CD4-positive, CD25-positive, alpha-beta regulatory T cell (primary cell): ENCODE measurements at places on chromosomes 13 and 19. TPM values are rescaled to one million over a fixed set of nuclear protein-coding genes. Genes with fewer than 3 reads are reported as not detected.
A peak's percentile ranks its signal among the peaks of the same experiment; 100 is the strongest.

ACER1 gene
- 0.57 TPM for polyA plus RNA-seq

AZU1 gene
- polyA plus RNA-seq, result not detected

DKKL1 gene
- polyA plus RNA-seq, result not detected

EFNA2 gene
- polyA plus RNA-seq, result not detected

DNA sequence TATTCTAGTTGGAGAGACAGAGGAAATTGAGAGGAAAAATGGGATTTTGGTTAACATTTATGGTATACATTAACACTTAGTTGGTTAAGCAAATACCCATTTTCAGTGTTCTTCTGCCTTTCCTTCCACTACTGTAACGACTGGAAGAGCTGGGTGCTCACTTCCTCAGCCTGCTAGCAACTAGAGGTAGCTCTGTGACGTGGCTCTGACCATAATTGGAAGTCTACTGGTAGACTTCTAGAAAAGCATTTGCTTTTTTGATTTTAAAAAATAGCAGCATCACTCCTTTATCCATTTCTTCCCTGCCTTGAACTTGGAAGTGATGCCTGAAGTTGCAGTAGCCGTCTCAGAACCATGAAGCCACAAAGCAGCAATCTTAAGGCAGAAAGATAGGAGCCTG lies 15.9 kb downstream of the NHLRC3 start:
- H3K36me3 ChIP-seq, result peaks cover 4% of the 10 kb centered on the region
- H3K4me3 ChIP-seq, result no peak overlapping the region
- DNase-seq, result no peak
- no peaks in the 10 kb centered on the region for H3K27me3 ChIP-seq
- H3K4me1 ChIP-seq, result no peaks in the 10 kb centered on the region
- H3K27ac ChIP-seq, result no peak overlapping the region

GRCh38 chr13:112330479-112331381 lies 45.4 kb upstream of the SPACA7 start:
- H3K36me3 ChIP-seq, result no peaks in the 10 kb centered on the region
- H3K4me1 ChIP-seq, result no peaks in the 10 kb centered on the region
- H3K27ac ChIP-seq, result no peak overlapping the region
- no peak overlapping the region for H3K4me3 ChIP-seq
- H3K27me3 ChIP-seq, result peaks cover 6% of the 10 kb centered on the region
- no peak for DNase-seq

DNA sequence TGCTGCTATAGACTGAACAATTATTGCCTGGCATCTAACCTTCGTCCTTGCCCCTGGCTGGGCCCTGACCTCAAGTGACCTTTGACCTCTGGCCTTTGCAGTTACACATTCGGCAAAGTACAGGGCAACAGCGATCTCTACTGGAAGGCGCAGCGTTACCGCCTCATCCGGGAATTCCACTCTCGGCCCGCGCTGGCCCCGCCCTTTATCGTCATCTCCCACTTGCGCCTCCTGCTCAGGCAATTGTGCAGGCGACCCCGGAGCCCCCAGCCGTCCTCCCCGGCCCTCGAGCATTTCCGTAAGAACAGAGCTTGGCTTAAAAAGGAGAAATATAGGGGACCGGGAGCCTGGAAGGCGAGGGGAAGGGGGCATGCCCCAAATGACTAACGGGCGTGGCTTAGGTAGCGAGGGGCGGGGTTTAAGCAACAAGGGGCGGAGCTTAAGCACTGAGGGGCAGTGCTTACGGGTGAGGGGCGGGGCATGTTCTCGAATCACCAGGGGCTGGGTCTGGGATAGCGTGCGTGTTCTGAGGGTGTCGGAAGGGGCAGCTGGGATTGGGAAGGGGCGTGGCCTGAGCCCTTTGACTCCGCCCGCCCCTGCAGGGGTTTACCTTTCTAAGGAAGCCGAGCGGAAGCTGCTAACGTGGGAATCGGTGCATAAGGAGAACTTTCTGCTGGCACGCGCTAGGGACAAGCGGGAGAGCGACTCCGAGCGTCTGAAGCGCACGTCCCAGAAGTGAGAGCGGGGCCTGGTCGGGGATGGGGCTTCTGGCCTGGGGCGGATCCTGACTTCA lies 52.7 kb downstream of the TRPM4 start:
- H3K36me3 ChIP-seq, result no peaks in the 10 kb centered on the region
- no peaks in the 10 kb centered on the region for H3K27me3 ChIP-seq
- H3K4me1 ChIP-seq, result no peaks in the 10 kb centered on the region
- no peak overlapping the region for H3K4me3 ChIP-seq
- peak; percentile 18 for DNase-seq

- no peak overlapping the region for H3K27ac ChIP-seq
- no peak for DNase-seq
Measured at GRCh38 chr19:3543150-3544057, 4.4 kb downstream of the TEKTIP1 start.

DNA sequence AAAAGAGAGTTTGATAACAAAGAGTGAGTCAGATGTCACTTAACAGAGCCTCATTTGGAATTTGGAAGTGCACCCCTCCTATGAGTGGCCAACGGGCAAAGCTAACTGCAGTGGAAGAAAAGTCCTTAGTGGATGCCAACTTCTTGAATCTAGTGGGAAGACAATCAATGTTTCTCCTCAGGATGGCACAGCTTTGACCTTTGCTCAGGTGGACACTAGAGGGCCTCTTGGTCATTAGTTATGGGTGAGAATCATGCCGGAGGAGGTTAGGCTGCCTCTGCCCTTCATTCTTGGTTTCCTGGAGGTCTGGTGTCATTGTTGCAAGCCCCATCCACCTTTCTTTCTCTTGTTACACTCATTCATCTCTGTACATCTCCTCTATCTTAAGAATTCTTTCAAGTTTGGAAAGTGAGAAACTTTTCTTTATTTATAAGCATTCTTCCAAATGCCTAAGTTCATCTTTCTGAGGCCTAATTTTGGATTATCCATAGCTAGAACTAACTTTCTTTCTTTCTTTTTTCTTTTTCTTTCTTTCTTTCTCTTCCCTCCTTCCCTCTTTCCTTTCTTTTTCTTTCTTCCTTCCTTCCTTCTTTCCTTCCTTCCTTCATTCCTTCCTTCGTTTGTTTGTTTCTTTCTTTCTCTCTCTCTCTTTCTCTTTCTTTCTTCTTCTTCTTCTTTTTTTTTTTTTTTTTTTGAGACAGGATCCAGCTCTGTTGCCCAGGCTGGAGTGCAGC lies 327.2 kb upstream of the TSHZ3 start:
- no peaks in the 10 kb centered on the region for H3K4me1 ChIP-seq
- DNase-seq, result no peak

DNA sequence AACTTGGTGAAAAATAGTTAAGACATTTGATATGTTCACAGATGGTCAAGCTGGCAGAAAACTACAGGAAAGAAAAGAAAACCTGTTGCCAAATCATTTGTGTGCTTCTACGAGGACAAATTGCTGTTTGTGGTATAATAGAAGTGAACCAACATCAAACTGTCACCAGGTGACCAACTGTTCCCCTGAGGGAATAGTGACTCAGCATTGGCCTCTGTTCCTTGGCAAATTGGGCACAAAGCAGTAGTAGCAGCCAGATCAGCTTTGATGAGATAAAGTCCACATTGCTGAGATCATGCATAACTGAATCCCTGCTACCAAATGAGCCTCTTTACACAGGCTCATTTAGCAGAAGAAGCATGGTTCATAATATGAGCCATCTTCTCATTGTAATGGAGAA lies 103.5 kb downstream of the POSTN start:
- H3K4me1 ChIP-seq, result no peaks in the 10 kb centered on the region
- H3K4me3 ChIP-seq, result no peak overlapping the region
- DNase-seq, result no peak
- no peak overlapping the region for H3K27ac ChIP-seq
- no peaks in the 10 kb centered on the region for H3K27me3 ChIP-seq
- H3K36me3 ChIP-seq, result no peaks in the 10 kb centered on the region

DNA sequence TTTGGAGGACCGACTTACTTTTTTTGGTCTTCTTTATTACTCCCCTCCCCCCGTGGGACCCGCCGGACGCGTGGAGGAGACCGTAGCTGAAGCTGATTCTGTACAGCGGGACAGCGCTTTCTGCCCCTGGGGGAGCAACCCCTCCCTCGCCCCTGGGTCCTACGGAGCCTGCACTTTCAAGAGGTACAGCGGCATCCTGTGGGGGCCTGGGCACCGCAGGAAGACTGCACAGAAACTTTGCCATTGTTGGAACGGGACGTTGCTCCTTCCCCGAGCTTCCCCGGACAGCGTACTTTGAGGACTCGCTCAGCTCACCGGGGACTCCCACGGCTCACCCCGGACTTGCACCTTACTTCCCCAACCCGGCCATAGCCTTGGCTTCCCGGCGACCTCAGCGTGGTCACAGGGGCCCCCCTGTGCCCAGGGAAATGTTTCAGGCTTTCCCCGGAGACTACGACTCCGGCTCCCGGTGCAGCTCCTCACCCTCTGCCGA lies 409 bp downstream of the FOSB start:
- peaks cover 2% of the 10 kb centered on the region for H3K27me3 ChIP-seq
- peaks cover 17% of the 10 kb centered on the region for H3K36me3 ChIP-seq
- peak overlapping the region; percentile 98 for H3K27ac ChIP-seq
- H3K4me3 ChIP-seq, result peak overlapping the region; percentile 93
- no peak for DNase-seq
- H3K4me1 ChIP-seq, result peaks cover 32% of the 10 kb centered on the region

GRCh38 chr13:20219577-20219976 lies 12.5 kb downstream of the GJB6 start:
- H3K27me3 ChIP-seq, result peaks cover under 1% of the 10 kb centered on the region
- no peaks in the 10 kb centered on the region for H3K36me3 ChIP-seq
- peak overlapping the region; percentile 58 for H3K27ac ChIP-seq
- DNase-seq, result no peak
- H3K4me1 ChIP-seq, result no peaks in the 10 kb centered on the region
- H3K4me3 ChIP-seq, result peak overlapping the region; percentile 37

DNA sequence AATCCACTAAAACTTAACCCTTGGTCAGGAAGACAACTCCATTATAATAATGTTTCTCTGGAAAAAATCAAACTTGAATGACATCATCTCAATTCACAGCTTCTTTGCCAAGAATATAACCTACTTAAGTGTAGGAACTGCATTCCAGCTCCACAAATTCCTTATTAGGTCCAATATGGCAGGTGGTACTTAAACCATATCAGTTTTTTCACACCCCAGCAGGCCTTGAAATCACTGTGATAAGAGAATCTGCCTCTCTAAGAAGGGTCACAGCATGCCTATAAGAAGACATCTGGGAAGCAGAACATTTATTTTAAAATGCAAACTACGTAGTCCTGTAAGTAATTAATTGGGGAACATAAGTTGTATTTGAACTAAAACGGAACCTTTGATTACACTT lies 687.8 kb downstream of the DIAPH3 start:
- no peak for DNase-seq
- no peak overlapping the region for H3K4me3 ChIP-seq
- no peaks in the 10 kb centered on the region for H3K27me3 ChIP-seq
- no peaks in the 10 kb centered on the region for H3K36me3 ChIP-seq
- no peaks in the 10 kb centered on the region for H3K4me1 ChIP-seq
- H3K27ac ChIP-seq, result no peak overlapping the region

DNA sequence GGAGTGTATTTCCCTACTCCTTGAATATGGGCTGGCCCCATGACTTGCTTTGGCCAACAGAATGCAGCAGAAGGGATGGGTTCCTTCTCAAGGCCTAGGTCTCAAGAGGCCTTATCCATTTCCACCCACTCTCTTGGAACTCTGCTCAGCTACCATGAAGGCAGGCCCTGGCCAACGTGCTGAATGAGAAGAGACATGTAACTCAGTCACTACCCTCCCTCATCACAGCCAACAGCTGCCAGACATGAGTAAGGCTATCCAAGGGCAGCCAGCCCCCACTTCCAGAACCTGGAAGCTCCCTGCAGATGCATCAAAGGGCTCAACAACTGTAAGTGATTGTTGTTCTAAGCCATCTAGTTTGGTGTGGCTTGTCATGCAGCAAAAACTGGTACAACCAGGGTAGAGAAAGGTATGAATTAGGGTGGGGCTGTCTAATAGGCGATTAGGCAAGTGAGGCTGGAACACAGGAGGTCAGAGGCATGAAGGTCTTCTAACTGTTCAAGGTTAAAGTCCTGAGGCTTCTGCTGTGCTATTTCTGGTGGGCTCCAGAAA lies 1.4 kb upstream of the RASL11A start:
- no peak overlapping the region for H3K4me3 ChIP-seq
- peaks cover 17% of the 10 kb centered on the region for H3K4me1 ChIP-seq
- no peak overlapping the region for H3K27ac ChIP-seq
- H3K27me3 ChIP-seq, result peaks cover 10% of the 10 kb centered on the region

DNA sequence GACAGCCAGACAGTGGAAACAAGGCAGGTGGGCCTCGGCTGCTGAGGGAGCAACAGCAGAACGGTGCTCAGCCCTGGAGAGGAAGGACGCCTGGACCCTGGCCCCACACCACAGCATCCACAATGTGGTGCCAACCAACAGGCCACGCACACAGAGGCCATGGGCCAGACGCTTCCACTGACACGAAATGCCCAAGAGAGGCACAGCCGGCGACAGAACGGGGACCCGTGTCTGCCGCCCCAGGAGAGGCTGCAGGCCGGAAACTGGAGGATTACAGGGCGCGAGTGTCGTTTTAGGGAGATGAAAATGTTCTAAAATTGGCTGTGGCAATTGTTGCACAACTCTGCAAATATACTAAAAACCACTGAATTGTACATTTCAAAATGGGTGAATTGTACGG lies 69.7 kb downstream of the RASA3 start:
- H3K27ac ChIP-seq, result no peak overlapping the region
- H3K27me3 ChIP-seq, result no peaks in the 10 kb centered on the region
- DNase-seq, result no peak
- peaks cover 44% of the 10 kb centered on the region for H3K36me3 ChIP-seq

- H3K27me3 ChIP-seq, result no peaks in the 10 kb centered on the region
- no peak overlapping the region for H3K4me3 ChIP-seq
- H3K36me3 ChIP-seq, result peaks cover 72% of the 10 kb centered on the region
- no peaks in the 10 kb centered on the region for H3K4me1 ChIP-seq
- no peak for DNase-seq
Measured at GRCh38 chr13:24458736-24459135, 53.8 kb downstream of the PARP4 start.

DNA sequence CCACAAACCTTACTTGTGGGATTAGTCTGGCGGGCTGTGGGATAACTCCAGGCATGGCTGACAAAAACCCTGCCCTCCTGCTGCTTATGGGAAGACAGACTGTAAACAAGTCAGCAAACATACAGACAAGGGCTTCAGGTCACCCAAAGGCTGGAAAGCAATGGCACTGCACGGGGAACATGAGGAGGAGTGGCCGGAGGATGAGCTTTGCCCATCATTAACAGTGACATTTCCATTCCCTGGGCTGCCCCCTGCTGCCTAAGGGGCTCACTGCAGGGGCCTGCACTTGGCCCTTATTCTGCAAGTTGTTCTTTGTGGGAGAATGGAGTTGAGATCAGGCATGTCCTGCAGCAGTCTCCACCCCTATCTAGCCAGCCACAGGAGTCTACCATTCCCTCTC lies 91.3 kb downstream of the UQCRFS1 start:
- H3K4me1 ChIP-seq, result no peaks in the 10 kb centered on the region
- no peaks in the 10 kb centered on the region for H3K27me3 ChIP-seq
- H3K36me3 ChIP-seq, result no peaks in the 10 kb centered on the region
- H3K4me3 ChIP-seq, result no peak overlapping the region

DNA sequence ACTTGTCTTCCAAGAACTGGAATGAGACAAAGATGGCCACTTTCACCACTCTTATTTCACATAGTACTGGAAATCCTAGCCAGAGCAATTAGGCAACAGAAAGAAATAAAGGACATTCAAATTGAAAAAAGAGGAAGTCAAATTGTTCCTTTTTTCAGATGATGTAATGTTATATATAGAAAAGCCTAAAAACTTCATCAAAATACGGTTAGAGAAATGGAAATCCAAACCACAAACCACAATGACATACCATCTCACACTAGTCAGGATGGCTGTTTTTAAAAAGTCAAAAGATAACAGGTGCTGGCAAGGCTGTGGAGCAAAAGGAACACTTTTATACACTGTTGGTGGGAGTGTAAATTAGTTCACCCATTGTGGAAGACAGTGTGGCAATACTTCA lies 113.3 kb upstream of the SPRY2 start:
- H3K4me1 ChIP-seq, result no peaks in the 10 kb centered on the region
- no peaks in the 10 kb centered on the region for H3K36me3 ChIP-seq
- H3K4me3 ChIP-seq, result no peak overlapping the region
- no peaks in the 10 kb centered on the region for H3K27me3 ChIP-seq
- H3K27ac ChIP-seq, result no peak overlapping the region
